Mucosa of gallbladder (tissue), 1 donor: ENCODE measurements at places on chromosomes 5 and 9. TPM values are rescaled to one million over a fixed set of nuclear protein-coding genes. Genes with fewer than 3 reads are reported as not detected.
A peak's percentile ranks its signal among the peaks of the same experiment; 100 is the strongest.

Gene OR1Q1
- not detected for total RNA-seq

DNA sequence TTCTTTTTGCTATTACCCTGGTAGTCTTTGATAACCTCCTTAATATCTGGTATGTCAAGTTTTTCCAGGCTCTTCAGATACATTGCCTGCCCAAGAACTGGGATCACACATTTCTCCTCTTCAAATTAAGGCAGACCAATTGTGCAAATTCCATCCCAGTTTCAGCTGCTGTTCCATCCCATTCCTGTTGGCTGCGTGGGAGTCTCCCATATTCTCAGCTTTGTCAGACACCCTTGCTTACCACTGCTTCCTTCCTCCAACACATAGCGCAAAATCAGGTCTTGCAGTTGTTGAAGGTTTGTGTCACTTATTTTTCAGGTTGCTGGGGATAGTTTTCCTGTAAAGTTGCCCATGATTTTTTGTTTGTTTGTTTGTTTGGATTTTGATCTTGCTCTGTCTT, 15.2 kb downstream of the HCN1 start:
- DNase-seq = no peak

DNA sequence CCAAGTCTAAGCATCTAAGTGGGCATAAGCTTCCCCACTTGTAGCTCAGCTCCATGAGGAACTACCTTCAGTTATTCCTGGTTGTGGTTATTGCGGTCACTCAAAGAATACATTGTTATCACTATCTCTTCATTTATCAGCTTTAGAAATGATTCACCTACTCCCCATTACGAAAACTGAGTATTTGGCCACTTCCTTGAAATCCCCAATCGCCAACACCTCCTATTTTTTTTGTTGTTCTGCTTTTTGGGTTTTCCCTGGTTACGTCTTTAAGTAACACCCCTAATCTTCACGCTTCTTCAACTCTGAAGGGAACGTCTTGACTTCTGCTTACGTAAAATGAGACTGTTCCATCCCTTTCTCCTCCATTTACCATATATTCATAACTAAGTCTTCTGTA, 20.7 kb downstream of the MAPK9 start:
- no peak for DNase-seq

Gene PCDHGC4
- total RNA-seq = 2.6 TPM

DNA sequence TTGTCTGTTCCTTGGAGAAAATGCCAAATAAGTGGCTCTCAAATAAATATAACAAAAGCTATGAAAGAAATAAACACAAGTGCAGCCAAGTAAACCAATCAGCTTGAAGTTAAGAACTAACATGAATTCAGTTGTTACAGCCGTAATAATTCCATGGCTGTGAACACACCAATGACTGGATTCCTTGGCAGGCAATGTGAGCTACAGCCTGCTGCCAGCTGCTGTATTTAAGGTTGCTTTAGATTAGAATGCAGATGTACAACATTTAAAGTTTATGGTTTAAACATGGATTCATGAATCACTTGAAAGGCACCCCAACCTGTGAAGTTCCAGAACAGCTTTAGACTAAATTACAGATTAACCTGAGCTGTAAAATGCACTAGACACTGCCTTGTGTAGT, 626.4 kb upstream of the SEMA6A start:
- no peak for DNase-seq

DNA sequence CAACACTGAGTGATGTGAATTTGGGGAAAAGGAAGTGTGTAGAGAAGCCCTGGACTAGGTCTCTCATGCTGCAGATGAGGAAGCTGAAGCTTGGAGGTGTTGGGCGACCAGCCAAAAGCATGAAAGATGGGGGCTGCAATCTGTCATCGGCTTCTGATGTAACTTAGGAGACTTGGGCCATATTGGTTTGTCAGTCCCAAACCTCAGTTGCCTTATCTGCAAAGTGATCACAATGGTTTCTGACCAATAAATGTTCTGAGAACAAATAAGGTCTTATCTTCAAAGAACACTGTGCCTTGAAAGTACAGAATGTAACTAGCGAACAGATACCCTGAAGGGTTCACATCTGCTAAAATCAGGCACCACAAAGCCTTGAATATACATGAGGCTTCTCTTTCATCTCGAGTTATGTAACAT, 198.4 kb upstream of the NR3C1 start:
- no peak for DNase-seq

Gene FOXI1
- 0.69 TPM for total RNA-seq

Gene IRX4
- not detected for total RNA-seq

- DNase-seq = peak; percentile 53
Observed at GRCh38 chr5:146340260-146341081, 1.8 kb downstream of the POU4F3 start.

GRCh38 chr5:142275496-142275895, 49.3 kb downstream of the SPRY4 start:
- DNase-seq = no peak

DNA sequence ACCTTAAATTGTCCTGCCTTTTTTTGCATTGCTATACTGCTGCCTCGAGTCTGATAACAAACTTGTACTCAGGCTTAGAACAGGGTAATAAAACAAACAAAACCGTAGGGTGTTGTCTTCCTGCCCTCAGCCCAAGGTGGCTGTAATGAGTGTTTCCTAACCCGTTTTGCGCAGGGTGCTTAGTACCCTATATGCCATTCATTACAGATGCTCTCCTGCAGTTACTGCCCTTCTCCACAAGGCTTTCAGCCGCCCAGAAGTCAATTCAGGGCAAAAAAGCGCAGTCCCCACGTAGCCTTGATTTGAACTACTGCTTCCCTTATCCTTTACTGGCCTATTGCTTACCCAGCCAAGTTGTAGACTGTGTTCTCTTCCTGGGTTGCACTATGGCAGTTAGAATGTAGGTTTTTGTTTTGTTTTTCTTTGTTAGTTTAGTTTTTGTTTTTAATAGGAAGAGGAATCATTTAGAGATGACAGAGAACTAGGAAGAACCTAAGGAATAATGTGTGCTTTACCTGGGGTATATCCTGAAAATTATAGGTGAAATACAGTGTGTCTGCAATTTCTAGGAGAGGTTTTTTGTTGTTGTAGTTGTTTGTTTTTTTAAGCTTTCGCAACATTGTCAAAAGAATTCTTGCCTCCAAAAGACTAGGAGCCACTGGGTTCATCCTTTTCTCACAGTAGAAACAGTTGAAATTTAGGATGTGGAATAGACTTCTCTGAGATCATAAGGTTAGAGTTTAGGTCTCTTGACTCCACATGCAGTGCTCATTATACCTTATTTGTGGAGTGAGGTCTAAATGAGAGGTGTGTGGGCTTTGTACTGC, 1.3 kb downstream of the HMGXB3 start:
- peak; percentile 25 for DNase-seq

Gene FBP1
- 50.5 TPM for total RNA-seq

GRCh38 chr5:101306391-101307137, 403.5 kb upstream of the ST8SIA4 start:
- DNase-seq = no peak

DNA sequence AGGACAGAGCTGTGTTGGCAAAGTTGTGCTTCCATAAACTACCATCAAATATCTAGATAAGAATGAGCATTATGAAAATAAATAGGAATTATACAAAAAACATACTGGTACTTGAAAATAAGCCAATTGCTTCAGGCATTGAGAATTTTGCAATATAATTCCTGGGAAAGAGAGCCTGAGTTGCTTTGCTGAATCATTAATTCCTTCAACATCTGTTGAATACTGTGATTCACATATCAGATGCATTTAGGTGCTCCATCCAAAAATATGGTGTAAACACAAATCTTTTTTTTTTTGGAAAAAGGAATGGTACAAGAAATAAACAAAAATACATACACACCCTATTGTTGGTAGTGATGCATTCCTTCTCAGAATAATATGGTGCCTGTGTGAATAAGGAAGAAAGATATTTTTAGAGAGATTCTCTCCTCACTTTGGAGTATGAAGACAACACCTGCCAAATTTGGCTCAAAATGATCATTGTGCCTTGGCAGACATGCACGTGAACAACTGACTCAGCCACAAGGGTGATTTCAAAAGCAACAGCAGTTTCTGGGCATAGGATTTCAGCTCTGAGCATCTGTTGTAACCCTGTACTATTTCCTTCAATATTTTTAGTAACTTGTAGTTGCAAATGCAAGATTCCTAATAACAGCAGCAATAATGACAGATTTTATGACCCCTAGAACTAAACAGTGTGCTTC, 96.7 kb downstream of the CAVIN4 start:
- DNase-seq = no peak

DNA sequence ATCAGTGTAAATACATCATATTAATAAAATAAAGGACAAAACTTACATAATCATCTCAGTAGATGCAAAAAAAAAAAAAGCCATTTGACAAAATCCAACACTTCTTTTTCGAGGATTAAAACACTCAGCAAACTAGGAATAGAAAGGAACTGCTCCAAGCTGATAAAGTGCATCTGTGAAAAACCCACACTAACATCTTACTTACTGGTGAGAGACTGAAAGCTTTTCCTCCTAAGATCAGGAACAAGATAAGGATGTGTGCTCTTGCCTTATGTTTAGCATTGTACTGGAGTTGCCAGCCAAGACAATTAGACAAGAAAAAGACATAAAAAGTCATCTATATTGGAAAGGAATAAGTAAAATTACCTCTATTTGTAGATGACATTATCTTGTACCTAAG, 120.2 kb upstream of the SAP30L start:
- DNase-seq = no peak

Gene GMCL2
- total RNA-seq = not detected

Gene PTGR1
- total RNA-seq = 276 TPM

Gene MTX3
- total RNA-seq = 17.0 TPM
